ENCODE measurements at places on chromosomes 12 and 14. TPM values are rescaled to one million over a fixed set of nuclear protein-coding genes. Genes with fewer than 3 reads are reported as not detected.

Gene LRRC10
- not detected for total RNA-seq

DNA sequence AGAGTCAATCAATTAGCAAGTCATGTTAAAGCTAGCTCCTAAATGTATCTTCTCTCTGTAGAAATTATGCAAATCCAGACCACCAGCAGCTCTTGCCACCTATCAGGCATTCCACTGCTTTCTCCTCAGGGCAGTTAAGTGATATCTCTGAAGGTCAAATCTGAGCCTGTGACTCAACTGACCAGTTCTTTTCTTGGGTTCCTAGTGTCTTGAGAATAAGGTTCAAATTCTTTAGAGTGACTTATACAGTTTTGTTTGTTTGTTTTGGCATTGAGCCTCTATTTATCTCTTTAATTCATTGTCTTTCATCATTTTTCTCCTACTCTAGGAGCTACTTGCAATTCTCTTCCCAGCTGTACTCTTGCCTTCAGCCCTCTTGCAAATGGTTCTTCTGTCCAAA is 2.5 kb upstream of the LRIG3 start:
- H3K27ac ChIP-seq: no peak overlapping the region
- no peaks in the 10 kb centered on the region for H3K27me3 ChIP-seq
- no peak overlapping the region for H3K4me3 ChIP-seq
- peaks cover 40% of the 10 kb centered on the region for H3K4me1 ChIP-seq
- H3K36me3 ChIP-seq: peaks cover 12% of the 10 kb centered on the region

Gene KRT86
- 0.24 TPM for total RNA-seq

- peaks cover 5% of the 10 kb centered on the region for H3K36me3 ChIP-seq
- peaks cover 34% of the 10 kb centered on the region for H3K4me1 ChIP-seq
- no peak overlapping the region for H3K4me3 ChIP-seq
- peak overlapping the region; percentile 72 for H3K27ac ChIP-seq
- no peak for DNase-seq
- H3K27me3 ChIP-seq: no peaks in the 10 kb centered on the region
These were observed 13.5 kb downstream of the PTGER2 start for GRCh38 chr14:52327374-52328226.

Gene JPH4
- not detected for total RNA-seq

- peaks cover 4% of the 10 kb centered on the region for H3K36me3 ChIP-seq
- no peak overlapping the region for H3K4me3 ChIP-seq
- H3K4me1 ChIP-seq: no peaks in the 10 kb centered on the region
- H3K27me3 ChIP-seq: peaks cover 20% of the 10 kb centered on the region
- no peak overlapping the region for H3K27ac ChIP-seq
These were observed 36.8 kb upstream of the SCAF11 start for GRCh38 chr12:46027172-46027571.

- no peak for DNase-seq
- peaks cover 3% of the 10 kb centered on the region for H3K36me3 ChIP-seq
- peaks cover 20% of the 10 kb centered on the region for H3K4me1 ChIP-seq
- H3K27ac ChIP-seq: peak overlapping the region; percentile 13
- no peak overlapping the region for H3K4me3 ChIP-seq
These were observed 185.5 kb downstream of the FOXN3 start for GRCh38 chr14:89231426-89232113.

- peaks cover 23% of the 10 kb centered on the region for H3K36me3 ChIP-seq
- H3K27ac ChIP-seq: peak overlapping the region; percentile 93
- H3K27me3 ChIP-seq: no peaks in the 10 kb centered on the region
- H3K4me3 ChIP-seq: peak overlapping the region; percentile 89
- peaks cover 40% of the 10 kb centered on the region for H3K4me1 ChIP-seq
These were observed 14.7 kb upstream of the CDH24 start for GRCh38 chr14:23071921-23072539.

DNA sequence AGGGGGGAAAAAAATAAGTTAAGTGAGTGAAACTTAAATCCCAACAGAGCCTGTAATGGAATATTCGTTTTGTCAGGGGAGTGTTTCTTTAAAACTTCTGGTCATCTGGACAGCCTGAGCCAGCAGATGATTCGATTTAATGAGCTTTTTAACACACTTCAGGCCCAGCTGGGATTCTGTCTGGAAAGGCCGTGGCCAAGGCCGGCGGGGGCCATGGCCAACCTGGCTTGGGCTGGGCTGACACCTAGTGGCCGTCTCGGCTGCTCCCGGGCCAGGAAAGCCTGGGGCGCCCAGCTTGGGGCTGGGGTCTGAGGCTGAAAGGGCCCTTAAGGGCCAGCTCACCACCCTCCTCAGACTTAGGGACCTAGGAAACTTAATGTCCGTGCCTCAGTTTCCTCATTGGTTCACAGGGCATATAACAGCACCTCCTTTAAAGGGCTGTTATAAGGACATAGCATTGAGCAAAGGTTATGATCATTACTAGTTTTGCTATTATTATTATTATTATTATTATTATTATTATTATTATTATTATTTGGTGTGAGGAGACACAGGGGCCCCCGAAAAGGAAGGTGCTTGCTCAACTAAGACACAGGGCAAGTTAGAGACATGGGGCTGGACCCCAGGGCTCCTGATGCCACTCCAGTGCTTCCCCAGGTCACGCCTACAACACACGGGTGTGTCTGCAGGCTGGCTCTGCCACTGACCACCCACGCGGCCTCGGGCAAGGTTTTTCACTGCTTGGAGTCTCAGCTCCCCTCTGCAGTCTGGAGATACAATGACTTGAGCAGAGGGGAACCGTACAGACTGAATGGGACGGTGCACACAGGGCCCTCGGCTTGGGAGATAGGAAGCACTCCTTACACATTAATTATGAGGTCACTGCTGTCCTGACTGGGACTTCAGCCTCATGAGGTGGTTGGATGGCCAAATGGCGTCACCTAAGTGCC is 84.0 kb downstream of the SYNE3 start:
- H3K4me3 ChIP-seq: no peak overlapping the region
- DNase-seq: no peak
- peaks cover 66% of the 10 kb centered on the region for H3K36me3 ChIP-seq
- no peaks in the 10 kb centered on the region for H3K27me3 ChIP-seq

- H3K36me3 ChIP-seq: peaks cover 2% of the 10 kb centered on the region
- H3K4me1 ChIP-seq: peaks cover 20% of the 10 kb centered on the region
- H3K27ac ChIP-seq: no peak overlapping the region
These were observed 202.9 kb upstream of the CDKN3 start for GRCh38 chr14:54193871-54194270.

Gene KLRK1
- 4.9 TPM for total RNA-seq

DNA sequence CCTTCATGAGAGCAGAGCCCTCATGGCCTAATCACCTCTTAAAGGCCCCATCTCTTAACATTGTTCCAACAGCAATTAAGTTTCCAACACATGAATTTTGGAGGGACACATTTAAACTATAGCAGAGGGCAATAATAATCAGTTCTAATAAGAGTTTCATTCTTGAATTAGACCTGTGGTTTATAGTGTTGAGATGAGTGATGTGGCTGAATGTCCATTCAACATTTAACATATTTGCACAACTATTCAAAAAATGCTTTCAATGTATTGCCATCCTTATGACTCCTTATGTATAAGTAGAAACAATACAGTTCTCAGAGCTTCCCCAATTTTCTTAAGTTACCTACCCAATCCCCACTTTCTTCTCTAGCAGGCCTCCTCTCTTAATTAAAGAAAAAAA is 21.5 kb downstream of the KLHL28 start:
- peaks cover 58% of the 10 kb centered on the region for H3K36me3 ChIP-seq
- H3K27ac ChIP-seq: no peak overlapping the region
- H3K4me3 ChIP-seq: no peak overlapping the region
- no peaks in the 10 kb centered on the region for H3K27me3 ChIP-seq
- DNase-seq: no peak

Gene SMAGP
- 7.1 TPM for total RNA-seq

Gene SIRT4
- 0.97 TPM for total RNA-seq

GRCh38 chr14:94515856-94516255 is 6.6 kb upstream of the SERPINA12 start:
- no peak overlapping the region for H3K27ac ChIP-seq
- H3K27me3 ChIP-seq: peaks cover 10% of the 10 kb centered on the region
- DNase-seq: no peak
- H3K4me1 ChIP-seq: peaks cover 2% of the 10 kb centered on the region
- H3K4me3 ChIP-seq: no peak overlapping the region

Gene KLRD1
- 0.03 TPM for total RNA-seq

DNA sequence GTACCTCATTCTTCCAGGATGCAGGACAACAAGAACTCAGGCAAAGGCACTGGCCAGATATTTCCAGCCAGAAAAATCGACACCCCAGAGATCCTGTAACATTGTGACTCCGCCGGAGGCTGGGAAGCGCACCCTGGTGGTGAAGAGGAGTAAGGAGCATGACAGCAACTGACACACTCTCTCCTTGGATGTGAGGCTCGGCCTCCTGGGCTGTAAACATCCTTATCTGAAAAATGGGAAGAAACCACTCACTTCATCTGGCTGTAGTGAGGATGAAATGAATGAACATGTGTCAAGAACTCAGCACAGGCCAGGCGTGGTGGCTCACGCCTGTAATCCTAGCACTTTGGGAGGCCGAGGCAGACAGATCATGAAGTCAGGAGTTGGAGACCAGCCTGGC is 27.5 kb downstream of the TCHP start:
- H3K27ac ChIP-seq: no peak overlapping the region
- no peaks in the 10 kb centered on the region for H3K4me1 ChIP-seq
- H3K36me3 ChIP-seq: peaks cover 24% of the 10 kb centered on the region
- no peak overlapping the region for H3K4me3 ChIP-seq
- no peaks in the 10 kb centered on the region for H3K27me3 ChIP-seq
- DNase-seq: no peak

Gene ASB2
- total RNA-seq: 0.38 TPM

DNA sequence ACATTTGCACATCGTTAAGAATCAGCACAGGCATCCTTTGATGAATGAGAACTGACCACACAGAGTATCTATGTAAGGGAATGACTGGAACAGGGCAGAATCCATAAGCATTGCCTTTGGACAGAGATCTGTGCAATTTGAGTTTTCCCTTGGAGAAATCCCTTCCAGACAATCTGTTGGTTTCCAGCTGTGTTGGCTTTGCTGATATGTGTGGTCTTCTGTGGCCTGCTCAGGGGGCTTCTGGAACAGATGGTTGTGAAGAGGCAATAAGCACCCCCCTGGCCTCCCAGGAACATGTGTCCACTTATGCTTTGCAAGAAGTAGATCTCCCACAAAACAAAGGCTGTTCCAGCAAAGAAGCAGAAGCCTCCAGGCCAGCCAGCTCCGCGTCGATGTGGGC is 111.4 kb upstream of the TMEM132C start:
- H3K27me3 ChIP-seq: no peaks in the 10 kb centered on the region
- DNase-seq: no peak
- no peak overlapping the region for H3K27ac ChIP-seq
- H3K4me1 ChIP-seq: no peaks in the 10 kb centered on the region
- no peaks in the 10 kb centered on the region for H3K36me3 ChIP-seq

Gene NPAS3
- 2.4 TPM for total RNA-seq

DNA sequence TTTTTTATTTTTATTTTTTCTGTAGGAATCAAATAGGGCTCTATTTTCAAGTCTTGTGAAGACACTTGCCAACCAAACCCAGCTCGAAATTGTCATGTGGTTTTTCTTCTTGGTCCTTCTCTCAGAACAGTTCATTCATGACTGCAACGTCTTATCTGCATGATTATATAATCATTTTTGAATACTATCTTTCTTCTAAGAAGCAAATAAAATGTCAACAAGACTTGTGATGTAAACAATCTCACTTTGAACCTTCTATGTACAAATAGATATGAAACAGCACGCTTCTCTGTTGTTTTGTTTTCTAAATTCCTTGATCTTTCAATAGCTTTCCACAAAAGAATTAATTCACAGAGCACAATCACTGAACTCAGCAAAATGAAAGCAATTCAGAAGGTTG is 320.7 kb downstream of the SOX5 start:
- H3K4me3 ChIP-seq: no peak overlapping the region
- no peaks in the 10 kb centered on the region for H3K36me3 ChIP-seq
- no peaks in the 10 kb centered on the region for H3K27me3 ChIP-seq
- DNase-seq: no peak

- no peak overlapping the region for H3K27ac ChIP-seq
- no peaks in the 10 kb centered on the region for H3K4me1 ChIP-seq
These were observed 471.2 kb upstream of the ATXN7L3B start for GRCh38 chr12:74066476-74066875.

Gene CARMIL3
- 0.31 TPM for total RNA-seq

DNA sequence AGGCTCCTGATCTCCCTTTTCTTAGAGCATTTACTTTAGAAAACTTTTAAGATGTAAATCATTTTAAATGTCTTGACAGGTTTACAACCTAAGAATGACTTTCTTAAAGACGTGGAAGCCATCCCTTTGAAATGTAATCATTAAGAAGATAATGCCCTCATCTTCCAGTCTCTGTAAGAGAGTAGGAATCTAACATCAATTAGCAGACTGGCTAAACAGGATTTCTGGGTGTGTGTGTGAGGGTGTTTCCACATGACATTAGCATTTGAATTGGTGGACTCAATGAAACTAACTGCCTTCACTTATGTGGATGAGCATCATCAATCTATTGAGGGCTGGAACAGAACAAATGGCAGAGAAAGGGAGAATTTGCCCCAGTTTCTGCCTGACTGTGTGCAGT is 329.5 kb downstream of the RPL10L start:
- H3K4me3 ChIP-seq: no peak overlapping the region
- no peak overlapping the region for H3K27ac ChIP-seq
- DNase-seq: no peak
- H3K4me1 ChIP-seq: no peaks in the 10 kb centered on the region

GRCh38 chr14:90538716-90539495 is 142.1 kb downstream of the CALM1 start:
- H3K27ac ChIP-seq: no peak overlapping the region
- no peaks in the 10 kb centered on the region for H3K27me3 ChIP-seq
- no peak overlapping the region for H3K4me3 ChIP-seq

Gene IL31
- not detected for total RNA-seq

Gene GSG1
- not detected for total RNA-seq

GRCh38 chr14:75254381-75254822 is 24.2 kb upstream of the FOS start:
- H3K27ac ChIP-seq: peak overlapping the region; percentile 62

GRCh38 chr12:75820848-75821578 is 210.6 kb downstream of the PHLDA1 start:
- H3K27ac ChIP-seq: no peak overlapping the region
- DNase-seq: no peak
- no peaks in the 10 kb centered on the region for H3K36me3 ChIP-seq
- H3K4me1 ChIP-seq: peaks cover 17% of the 10 kb centered on the region
- no peak overlapping the region for H3K4me3 ChIP-seq

- no peak overlapping the region for H3K27ac ChIP-seq
- H3K4me3 ChIP-seq: no peak overlapping the region
- H3K4me1 ChIP-seq: no peaks in the 10 kb centered on the region
- no peak for DNase-seq
- peaks cover 2% of the 10 kb centered on the region for H3K27me3 ChIP-seq
These were observed 163.7 kb upstream of the IGF1 start for GRCh38 chr12:102643879-102644575.

- no peak for DNase-seq
- H3K27me3 ChIP-seq: no peaks in the 10 kb centered on the region
- H3K36me3 ChIP-seq: no peaks in the 10 kb centered on the region
- H3K4me3 ChIP-seq: no peak overlapping the region
These were observed 39.2 kb downstream of the NPAS3 start for GRCh38 chr14:32977913-32978312.

Measured in osteocyte (in vitro differentiated cells).